Activated naive CD4-positive, alpha-beta T cell treated with Interleukin-2 at 50 U/mL for 16 hours (primary cell): ENCODE measurements at places on chromosomes 7 and 10.

DNA sequence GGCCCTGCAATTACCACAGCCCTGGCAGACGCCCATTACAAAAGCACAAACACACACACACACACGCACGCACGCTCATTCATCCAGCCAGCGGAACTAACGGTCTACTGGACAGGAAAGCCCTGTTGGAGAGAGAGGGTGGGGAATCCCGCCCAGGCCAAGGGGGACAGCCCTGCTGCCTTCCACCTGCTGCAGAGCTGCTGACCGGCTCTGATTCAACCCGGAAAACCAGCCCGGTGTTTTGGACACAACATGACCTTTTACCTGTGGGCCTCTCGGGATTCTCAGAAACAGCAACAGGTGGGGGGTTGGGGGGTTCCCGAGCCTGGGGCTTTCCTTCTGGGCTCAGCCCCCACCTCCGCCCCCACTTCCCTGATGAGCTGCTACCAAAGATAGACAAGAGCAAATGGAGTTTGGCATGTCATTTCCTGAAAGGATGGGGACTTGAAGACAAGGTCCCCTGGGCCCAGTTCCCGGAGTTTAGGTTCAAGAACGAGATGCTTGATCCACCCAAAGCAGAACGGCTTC is 18.5 kb upstream of the SERPINE1 start:
- no peak for DNase-seq

DNA sequence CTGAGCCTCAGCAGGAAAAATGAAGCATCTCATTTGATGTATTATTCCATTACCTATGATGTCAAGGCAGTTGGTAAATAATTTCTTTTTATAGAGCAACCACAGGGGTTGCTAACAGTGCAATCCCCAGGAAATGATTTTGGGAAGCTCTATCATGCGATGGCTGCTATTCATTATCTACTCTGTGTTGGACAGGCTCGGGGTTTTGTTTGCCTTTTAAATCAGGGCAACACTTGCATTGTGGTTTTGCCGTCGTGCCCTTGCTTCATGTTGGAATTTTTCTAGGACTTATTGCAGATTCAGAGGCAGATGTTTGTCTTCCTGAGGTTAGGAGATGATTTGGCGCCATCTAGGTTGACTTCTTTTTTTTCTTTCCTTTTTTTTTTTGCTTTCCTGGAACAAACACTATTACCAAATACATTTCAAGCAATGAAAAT is 128.4 kb downstream of the BICC1 start:
- no peak for DNase-seq

GRCh38 chr10:89235073-89235798 is 16.3 kb downstream of the LIPA start:
- no peak for DNase-seq

DNA sequence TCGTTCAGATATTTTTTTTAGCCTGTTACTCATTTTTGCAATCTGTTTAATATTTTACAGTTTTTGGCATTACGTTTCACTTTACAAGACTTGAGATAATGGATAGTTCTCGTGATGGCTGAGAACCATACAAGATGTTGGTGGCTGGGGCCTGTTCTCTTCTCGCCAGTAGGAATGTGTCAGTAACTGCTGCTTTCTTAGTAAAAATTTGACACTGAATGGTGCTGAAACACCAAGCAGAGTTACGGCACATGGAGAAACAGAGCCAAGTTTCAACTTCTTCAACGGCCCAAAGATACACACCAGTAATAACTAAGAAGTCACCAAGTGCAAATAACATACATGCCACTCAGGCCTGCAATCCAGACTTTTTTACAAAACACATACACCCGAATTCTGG is 130.4 kb downstream of the NRP1 start:
- DNase-seq, result no peak

GRCh38 chr10:88791924-88792323 is 10.6 kb upstream of the LIPM start:
- DNase-seq, result no peak

DNA sequence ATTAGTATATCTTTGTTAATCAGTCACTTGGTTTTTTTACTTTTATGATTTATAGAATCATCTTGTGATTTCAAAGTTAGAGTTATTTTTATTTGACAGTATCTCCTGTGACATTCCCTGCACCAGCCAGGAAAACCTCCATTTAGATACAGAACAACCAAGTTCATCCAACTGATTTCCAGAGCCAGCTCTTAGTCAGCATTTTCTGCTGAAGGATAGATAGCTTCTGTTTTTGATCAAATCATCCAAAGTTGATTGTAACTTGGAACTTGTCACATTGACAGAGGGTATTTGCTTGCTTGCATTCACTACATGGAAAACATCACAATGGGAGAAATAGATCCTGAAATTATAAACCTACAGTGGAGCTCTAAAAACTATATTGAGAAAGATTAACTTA is 122.6 kb downstream of the PON1 start:
- DNase-seq, result no peak

DNA sequence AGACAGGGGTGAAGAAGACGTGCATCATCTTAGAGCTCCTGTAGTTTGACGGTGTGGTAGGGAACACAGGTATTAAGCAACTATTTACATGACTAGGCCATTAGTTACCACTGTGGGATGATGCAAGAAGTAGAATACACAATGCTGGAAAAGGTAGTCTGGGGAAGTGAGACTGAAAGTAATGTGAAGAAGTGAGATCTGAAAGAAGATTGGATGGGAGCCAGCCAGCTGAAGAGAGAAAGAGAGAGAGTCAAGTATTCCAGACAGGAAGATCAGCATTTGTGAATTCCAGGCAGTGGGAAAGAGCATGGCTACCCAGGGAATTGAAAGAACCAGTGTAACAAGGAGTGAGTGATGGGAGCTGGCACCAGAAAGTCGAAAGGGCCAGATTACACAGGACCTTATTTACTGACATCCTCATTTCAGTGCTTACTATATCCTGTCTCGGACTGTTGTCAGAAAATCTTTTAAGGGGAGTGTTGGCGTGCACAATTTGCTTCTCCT is 4.0 kb upstream of the CFAP58 start:
- DNase-seq, result no peak

- DNase-seq, result no peak
These were observed 229.0 kb downstream of the PRPF18 start for GRCh38 chr10:13815756-13816155.

DNA sequence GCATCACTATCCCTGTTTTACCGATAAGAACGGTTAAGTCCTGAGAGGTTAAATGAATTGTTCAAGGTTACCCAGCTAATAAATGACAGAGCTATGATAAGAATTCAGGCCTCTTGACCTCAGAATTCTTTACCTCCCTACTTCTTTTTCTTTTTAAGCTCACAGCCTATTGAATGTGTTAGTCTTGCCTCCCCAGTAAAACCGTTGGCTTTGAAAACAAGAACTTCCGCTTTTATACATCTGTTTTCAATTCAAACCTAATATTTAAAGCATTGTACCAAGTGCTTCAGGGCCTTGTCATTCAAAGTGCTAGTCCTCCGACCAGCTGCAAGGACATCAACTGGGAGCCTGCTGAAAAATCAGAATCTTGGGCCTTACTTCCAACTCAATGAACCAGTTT is 15.6 kb downstream of the SEC31B start:
- no peak for DNase-seq

- DNase-seq, result no peak
These were observed 6.2 kb downstream of the OPALIN start for GRCh38 chr10:96352582-96352981.

DNA sequence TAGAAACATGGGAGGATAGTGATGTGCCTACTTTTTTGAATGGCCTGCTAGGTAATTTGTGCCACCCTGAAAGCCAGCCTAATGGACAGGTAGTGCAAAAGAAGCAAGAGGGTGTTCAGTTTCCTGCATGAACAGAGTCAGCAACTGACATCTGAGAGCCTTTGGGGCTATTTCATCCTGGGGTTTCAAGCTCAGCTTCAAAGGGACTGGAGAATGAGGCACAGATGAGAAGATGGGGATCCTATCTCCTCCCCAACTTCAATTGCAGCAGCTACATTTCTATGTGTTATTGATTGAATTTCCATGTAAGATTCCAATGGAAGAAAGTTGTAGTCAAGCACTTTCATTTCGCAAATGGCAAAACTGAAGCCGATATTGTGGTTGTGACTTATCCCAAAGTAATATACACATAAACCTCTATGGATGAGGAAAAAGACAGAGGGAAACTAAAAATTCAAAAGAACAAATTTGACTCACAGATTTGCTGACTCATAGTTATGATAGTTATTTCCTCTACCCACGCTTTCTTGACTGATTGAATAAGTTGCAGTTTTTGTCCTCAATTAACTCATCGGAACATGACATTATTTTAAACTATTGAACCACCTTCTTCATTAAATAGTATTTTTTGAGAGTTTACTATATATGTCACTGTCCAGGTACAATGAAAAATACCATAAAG is 42.6 kb upstream of the NRP1 start:
- no peak for DNase-seq

GRCh38 chr7:108136191-108136688 is 6.1 kb upstream of the LAMB4 start:
- no peak for DNase-seq

- DNase-seq, result no peak
These were observed 6.2 kb downstream of the ZNF775 start for GRCh38 chr7:150385302-150385723.

DNA sequence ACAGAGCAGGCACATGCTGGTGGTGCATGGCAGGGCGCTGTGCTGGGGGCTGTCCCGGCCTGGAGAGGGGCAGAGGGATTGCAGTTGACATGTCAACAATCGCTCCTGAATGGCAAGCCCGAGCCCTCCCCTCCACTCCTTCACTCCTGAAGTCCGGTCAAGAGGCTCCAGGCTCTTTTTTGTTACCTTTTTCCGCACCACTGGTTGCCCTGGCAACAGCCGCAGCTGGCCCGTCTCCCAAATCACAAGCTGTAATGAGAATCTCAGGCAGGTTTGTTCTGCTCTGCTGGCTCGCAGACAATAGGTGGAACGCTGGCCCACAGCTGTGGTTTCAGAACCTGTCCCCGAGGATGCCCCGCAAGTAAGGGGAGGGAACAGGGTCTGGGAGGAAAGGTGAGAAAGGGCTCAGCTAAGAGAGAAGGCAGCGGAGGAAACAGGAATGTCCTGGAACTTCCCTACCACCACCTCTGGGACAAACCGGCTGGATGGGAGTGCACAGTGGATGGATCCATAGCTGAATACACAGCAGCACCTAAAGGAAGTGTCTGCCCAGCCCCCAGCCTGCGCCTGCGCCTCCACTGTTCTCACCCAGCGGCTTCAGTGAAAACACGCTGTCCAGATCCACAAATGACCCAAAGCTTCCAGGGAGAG is 58.9 kb downstream of the CALML3 start:
- no peak for DNase-seq

- peak; percentile 78 for DNase-seq
These were observed 141.3 kb downstream of the NRP1 start for GRCh38 chr10:33193057-33193700.

DNA sequence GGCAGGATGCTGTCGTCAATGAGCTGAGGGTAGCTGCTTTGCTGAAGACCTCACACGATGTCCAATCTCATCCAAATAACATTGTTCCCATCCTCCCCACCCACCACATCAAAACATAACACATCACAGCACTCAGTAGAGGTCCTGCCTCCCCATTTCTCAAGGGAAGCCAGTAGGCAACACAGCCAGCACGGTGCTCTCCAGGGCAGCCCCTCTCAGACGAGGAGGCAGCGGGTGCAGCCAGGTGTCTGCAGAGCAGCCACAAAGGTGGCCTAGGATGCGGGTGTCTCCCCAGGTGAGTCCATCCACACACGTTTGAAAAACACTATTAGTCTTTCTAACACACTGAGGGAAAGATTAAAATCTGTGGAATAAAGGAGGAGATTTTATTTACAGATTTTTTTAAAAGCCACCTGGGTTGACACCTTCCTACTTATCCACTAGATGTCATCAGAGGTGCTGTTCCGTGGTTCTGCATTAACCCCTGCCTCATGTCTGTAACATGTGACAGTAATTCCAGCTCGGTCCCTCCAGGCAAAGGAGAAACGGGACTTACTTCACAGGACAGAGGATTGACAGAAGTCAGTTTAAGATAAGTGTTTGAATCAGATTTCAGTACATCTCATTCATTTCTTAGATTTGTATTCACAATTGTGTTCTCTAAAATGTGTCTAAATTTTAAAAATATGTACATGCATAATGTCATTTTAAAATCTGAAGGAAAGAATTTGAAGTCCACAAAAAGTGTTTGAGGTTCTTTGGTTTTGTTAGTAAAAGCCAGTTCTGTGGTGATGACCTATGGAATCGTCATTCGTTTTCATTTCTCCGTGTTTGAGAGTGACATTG is 68.0 kb downstream of the LANCL2 start:
- DNase-seq, result no peak

DNA sequence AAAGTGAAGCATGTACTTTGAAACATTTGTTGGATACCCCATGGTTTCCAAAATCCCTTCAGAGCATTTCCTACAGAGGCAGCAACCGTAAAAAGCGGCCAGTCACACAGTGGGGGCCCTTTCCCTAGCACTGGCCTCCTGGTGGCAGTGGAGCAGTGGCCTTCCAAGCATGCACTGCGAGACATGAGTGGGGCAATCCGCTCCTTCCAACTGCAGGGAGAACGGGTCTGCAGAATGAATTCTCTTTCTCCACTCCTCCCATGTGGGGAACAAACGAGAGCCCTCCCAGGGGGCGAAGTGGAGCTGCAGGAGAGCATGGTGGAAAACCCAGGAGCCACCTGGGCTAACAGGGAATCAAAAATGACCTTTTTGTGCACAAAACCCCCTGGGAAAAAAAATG is 542.9 kb upstream of the GALNT17 start:
- DNase-seq, result no peak

- DNase-seq, result no peak
These were observed 2.7 kb downstream of the MAP3K8 start for GRCh38 chr10:30436671-30437030.

- no peak for DNase-seq
These were observed 125.7 kb downstream of the ARHGAP22 start for GRCh38 chr10:48478980-48479811.

DNA sequence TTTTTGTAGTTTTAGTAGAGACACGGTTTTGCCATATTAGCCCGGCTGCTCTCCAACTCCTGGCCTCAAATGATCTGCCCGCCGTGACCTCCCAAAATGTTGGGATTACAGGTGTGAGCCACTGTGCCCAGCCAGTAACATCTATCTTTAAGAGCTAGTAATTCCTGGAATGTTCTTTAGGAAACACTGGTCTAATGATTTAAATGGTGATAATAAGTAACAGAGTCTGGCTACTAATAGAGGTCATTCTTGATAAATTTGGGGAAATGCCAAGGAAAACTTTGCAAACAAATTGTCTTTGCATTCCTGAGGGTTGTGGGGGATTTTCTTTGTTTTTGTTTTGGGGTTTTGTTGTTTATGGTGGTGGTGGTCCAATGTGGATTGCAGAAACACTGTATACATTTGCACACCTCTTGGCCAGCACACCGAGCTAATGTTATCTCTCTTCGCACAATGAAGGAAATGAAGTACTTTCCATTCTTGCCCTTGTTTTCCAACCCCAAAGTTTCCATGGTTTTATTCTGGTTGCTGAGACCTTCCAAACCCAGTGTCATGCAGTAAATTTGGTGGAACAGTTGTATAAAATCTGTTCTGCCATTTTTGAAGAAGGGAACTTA is 51.3 kb upstream of the WIPF3 start:
- no peak for DNase-seq

GRCh38 chr10:100146875-100147650 is 38.8 kb downstream of the ERLIN1 start:
- DNase-seq, result no peak
